T-helper 2 cell (primary cell): ENCODE measurements at places on chromosomes 7 and 10.

GRCh38 chr10:94042001-94042833, 48.5 kb downstream of the PLCE1 start:
- DNase-seq = no peak

GRCh38 chr7:69878591-69878990, 280.3 kb downstream of the AUTS2 start:
- no peak for DNase-seq

DNA sequence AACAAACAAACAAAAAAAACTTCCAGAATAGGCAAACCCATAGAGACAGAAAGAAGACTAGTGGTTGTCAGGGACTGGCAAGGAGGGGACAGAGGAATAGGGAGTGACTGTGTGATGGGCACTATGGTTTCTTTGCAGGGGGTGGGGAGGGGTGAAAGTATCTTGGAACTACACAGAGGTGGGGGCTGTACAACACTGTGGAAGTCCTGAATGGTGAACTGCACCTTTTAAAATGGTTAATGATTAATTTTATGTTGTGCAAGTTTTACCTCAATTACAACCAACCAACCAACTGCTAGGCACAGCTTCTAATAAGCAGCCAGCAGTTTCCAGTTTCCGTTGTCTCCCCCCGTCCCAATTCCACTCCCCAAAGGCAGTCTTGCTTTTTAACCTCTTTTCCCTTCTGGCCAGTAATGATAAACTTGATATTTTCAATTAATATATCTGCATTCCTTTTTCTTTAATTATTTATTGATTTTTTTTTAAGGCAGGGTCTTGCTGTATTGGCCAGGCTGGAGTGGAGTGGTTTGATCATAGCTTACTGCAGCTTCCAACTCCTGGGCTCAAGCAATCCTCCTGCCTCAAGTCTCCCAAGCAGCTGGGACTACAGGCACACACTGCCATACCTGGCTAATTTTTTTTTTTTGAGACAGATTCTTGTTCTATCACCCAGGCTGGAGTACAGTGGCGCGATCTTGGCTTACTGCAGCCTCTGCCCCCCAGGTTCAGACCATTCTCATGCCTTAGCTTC, 46.8 kb downstream of the HIP1 start:
- DNase-seq = no peak

DNA sequence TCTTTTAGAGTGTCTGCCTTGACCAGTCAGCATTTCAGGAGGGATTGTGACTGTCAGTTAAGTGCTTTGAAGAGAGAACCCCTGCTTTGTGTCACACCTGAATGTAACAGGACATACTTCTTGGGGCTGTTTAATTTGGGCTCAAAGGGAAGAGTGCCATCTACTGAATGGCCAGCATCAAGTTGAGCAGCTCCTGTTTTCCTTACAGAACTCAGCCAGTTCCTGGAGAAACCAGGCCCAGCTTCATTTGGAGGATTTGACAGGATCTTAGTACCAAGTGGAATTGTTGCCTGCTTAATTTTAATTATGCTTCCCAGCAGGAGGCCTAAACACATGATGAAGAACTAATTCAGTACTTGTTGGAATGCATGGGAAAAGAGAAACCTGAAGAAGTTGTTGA, 8.3 kb downstream of the ADD3 start:
- no peak for DNase-seq

- peak; percentile 27 for DNase-seq
Measured at GRCh38 chr10:119608316-119609155, 11.8 kb upstream of the TIAL1 start.

- peak; percentile 13 for DNase-seq
Measured at GRCh38 chr10:95374597-95375209, 83.9 kb upstream of the PDLIM1 start.

- DNase-seq = no peak
Measured at GRCh38 chr7:1935176-1936005, 265.3 kb downstream of the ELFN1 start.
